Activated naive CD4-positive, alpha-beta T cell treated with anti-CD3 and anti-CD28 coated beads, Interleukin-2, amount 50 U/mL, for 72 hours (primary cell): ENCODE measurements at places on chromosomes 11 and 22.
A peak's percentile ranks its signal among the peaks of the same experiment; 100 is the strongest.

GRCh38 chr11:29786092-29786491 is 230.7 kb downstream of the KCNA4 start:
- no peak for DNase-seq

DNA sequence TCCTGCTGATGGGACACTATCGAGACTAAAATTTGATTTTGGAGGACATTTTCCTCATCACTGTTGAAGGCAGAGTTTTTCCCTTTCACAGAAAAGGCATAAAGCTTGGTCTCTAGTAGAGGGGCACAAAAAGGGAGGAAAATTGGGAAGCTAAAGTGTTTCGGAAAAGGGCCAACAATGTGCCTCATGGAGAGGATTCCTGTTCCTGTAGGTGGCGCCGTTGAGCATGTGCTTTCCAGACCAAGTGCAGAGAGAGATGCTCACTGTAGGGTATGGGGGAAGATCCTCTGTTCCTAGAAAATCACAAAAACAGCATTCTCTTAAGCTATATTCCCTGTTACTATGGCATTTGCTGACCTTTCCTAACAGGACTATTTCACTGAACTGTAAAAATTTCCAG is 18.4 kb upstream of the OR4C5 start:
- no peak for DNase-seq

DNA sequence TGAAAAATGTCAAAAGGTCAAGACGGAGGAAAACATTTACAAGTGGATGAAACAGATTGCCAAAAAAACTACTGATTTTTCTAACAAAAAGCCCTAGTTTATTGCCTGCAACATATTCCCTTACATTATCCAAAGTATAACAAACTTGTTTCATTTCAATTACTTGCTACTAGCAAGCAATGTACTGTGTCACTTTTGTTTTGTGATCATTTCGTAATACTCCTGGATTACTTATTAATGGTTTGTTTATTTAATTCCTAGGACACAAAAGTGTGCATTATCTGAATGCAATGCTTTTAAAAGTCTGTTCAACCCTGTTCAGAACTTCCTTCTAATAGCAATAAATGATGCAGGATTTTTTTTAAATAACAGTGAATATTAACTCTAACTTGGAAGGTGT is 50.9 kb downstream of the CCDC34 start:
- no peak for DNase-seq

- no peak for DNase-seq
These were observed at the start of gene SCN2B for GRCh38 chr11:118175993-118176777. SCN2B (minus strand) TSS chr11:118176639; CDS start chr11:118176431, 208 bp downstream.

DNA sequence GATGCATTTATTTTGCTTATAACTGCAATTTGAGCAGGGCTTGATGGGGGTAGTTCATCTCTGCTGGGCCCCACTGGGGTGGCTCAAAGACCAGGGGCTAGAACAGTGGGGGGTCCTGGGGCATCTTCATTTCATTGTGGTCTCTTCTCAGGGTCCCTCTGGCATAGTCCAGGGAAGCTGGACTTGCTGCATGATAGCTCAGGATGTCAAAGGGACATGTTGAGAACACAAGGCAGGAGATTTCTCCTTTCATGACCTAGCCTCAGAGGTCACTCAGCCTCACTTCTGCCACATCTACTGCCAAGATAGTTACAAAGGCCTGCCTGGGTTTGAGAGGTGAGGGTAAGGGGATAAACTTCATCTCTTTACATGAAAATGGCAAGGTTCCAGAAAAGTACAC is 89.5 kb downstream of the CWC15 start:
- no peak for DNase-seq

GRCh38 chr11:22670830-22671229 is 4.4 kb downstream of the GAS2 start:
- DNase-seq, result no peak

GRCh38 chr11:111573821-111574249 is 28.4 kb upstream of the SIK2 start:
- no peak for DNase-seq

DNA sequence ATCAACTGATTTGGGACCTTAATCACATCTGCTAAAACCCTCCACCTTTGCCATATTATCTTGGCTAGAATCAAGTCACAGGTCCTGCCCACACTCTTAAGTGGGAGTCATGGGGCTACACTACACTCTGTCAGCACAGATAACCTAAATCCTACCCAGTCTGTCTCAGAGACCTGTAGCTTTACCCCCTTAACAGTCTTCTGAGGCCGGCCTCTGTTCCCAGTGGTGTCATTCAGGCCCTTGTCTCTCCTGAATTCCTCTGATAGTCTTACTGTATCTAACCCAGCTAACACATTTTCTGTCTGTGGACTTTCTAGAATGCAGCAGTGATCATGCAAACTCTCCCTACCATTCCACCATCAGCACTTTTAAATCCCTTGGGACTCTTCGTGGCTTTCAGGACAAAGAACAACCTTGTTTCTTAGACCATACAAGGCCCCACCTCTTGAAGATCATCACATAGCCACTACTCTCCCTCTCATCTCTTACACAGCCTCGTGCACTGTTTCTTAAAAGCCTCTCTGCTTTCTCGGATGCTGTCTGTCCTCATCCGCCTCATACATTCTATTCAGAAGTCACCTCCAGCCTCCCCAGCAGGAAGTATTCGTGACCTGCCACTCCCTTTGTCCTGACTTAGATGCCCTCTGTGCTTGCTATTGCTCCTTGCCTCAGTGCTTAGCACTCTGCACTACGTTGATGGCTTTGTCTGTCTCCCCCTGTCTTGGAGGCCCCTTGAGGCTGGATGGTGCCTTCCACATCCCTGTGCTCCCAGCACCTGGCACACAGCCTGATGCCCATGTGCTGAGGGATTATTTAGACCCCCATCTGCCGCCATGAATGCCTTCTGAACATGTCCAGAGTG is 57.9 kb downstream of the PANX1 start:
- DNase-seq, result no peak

DNA sequence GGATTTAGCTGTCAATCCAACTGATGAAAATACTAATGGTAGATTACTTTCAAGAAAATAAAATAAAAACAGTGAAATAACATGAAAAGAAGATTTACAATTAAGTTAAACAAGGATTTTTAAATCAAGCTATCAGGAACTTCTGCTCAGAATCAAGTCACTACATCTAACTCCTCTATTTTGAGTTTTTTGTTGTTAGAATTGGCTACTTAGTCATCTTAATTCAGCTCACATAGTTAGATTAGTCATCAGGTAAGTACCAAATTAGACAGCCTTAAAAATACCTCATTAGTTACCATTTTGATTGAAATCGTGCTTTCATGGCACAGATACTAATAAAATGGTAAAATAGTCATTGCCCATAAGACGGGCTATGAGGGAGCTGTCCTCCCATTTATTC is 35.8 kb downstream of the BTG4 start:
- DNase-seq, result no peak

GRCh38 chr11:114154271-114155047 is 94.9 kb downstream of the ZBTB16 start:
- no peak for DNase-seq

DNA sequence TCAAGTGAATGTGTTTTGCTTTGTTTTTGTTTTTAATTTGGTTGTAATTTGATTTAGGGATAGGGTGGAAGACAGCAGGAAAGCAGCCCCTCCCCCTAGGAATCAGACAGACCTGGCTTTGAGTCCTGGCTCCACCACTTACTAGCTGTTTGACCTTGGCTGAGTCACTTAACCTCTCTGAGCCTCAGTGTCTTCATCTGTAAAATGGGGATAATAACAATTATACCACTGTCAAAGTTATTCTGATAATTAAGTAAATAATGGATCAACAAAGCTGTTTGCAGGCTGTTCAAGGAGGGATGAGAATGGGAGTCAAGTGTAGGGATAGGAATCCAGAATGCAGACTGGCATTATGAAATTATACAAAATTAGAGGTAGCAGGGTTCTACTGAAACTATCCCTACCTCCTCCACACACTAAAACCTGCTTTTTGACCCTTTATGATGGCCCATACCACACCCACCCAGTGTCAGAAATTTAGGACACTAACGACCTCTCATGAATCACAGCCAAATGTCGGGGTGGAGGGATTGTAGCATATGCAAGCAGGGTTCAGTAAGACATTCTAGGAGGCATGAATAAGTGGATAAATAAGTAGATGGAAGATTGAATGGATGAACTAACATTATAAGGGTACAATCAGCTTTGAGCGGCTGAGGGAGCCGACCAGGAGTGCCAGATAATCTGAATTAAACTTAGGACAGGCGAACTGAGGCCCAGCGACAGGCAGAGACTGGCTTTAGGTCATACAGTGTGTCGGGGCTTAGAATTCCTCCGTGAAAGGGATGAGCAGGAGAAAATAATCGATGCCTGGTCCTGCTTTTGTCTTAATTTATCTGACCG is 974 bp downstream of the ANAPC15 start:
- DNase-seq, result no peak

DNA sequence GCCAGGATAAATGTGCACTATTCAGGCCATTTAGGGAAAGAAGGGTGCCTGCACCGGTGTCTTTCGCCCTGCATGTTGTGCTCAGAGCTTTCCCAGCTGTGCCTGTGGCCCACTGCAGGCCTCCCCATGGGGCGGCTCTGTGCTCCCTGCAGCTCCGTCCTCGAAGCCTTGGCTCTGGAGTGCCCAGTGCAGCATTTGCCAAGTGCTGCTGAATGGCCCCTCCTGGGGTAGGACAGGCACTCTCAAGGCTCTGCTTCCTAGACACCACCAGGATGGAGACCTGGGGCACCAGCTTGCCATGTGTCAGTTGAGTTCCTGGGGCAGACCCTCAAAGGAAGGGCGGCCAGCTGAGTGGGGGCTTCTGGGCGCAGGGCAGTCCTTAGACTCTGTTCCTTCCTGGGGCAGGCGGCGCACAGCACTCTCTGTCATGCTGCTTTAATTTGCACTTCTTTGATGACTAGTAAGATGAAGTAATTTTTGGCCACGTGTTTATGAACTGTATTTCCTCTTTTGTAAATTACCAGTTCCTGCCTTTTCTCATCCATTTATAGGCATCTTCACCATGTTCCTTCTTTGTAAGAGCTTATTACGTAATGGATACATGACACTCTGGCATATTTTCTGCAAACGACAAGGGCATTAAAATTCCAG is 32.1 kb upstream of the GNB1L start:
- no peak for DNase-seq

DNA sequence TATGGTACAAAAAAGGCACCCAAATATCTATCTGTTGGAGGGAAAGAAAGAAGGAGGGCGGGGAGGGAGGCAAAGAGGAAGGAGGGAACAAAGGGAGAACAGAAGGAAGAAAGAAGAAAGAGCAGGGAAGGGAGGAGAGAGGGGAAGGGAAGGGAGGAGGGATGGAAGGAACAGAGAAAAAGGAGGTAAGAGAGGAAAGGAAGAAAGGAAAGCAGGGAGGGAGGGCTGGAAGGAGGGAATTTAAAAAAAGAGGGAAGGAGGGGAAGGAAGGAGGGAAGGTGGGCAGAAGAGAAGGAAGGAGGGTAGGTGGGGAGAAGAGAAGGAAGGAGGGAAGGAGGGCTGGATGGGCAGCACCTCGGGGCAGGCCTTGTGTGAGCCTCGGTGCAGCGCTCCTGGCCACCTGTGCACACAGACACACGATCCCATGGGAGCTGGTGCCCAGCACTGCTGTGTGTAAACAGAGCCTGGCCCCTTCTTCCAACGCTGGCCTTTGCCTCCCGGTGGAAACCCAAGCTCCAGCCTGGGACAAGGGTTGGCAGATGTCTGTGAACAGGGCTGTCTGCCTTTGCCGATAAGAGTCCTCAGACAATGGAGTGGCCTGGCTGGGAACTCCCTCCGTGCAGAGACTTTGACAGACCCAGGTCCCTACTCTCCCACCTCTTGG is 23.2 kb downstream of the SMIM38 start:
- no peak for DNase-seq

DNA sequence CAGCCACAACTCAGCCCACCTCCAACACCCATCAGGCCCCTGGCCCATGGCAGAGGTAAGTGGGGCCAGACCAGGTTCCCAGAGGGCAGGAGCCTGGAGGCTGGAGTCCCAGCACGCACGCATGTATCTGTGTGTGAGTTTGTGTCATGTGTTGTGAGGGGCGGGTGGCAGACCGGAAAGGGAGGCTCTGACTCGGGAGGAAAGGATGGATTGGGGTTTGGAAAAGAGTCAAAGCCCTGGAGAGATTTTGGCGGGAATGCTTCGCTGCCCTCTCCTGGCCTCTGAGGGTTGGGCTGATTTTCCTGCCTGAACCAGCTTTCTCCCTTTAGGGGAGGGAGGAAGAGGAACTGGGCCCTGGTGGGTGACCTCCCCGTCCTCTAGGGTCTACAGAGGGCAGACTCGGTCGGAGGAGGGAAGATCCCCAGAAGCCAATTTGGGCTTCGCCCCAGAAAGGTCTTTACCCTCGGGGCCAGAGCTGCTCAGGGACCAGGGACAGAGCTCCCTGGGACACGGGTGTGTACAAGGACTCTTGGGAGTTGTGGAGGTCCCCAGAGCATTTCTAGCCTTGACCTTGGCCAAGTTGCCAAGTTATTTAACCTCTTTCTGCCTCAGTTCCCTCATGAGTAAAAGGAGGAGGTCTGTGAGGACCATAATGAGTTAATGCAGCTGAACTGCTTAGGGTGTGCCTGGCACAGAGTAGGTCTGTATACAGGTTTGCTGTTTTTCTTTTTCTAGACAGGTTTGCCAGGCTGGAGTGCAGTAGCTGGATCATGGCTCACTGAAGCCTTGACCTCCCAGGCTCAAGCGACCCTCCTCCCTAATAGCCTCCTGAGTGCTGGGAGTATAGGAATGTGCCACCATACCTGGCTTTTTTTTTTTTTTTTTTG is 6.9 kb downstream of the C11orf68 start:
- no peak for DNase-seq

DNA sequence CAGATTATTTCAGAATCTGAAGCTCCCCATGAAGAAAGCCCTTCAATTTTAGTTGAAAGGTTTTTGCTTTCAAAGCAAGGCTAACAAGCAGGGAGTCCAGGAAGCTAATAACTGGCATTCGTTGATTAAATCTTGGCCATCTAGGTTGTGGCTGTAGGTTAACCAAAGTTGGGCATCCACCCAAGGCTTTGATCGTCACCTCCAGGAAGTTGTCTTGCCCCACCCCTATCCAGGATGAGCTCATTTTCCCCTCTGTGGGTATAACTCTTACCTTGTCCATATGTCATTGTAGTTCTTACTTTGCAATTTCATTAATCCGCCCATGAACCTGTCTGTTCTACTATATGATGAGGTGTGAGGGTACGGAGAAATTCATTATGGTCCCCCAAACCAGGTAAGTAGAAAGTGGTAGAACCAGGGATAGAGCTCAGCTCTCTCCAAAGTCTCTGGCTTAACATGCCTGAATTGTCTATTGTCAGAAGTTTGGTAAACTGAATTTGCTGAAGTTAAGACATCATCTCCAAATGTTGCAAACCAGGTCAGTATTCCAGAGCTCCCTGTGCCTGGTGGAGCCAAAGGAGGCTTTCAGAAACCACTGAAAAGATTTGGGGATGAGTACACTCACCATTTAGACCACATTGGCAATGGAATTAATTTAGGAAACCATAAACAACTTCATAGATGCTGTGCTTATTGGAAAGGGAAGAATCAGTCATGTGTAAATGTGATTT is 97.1 kb downstream of the CD44 start:
- DNase-seq, result peak; percentile 33
